ENCODE measurements at places on chromosomes 16 and 17. TPM values are rescaled to one million over a fixed set of nuclear protein-coding genes. Genes with fewer than 3 reads are reported as not detected.

DNA sequence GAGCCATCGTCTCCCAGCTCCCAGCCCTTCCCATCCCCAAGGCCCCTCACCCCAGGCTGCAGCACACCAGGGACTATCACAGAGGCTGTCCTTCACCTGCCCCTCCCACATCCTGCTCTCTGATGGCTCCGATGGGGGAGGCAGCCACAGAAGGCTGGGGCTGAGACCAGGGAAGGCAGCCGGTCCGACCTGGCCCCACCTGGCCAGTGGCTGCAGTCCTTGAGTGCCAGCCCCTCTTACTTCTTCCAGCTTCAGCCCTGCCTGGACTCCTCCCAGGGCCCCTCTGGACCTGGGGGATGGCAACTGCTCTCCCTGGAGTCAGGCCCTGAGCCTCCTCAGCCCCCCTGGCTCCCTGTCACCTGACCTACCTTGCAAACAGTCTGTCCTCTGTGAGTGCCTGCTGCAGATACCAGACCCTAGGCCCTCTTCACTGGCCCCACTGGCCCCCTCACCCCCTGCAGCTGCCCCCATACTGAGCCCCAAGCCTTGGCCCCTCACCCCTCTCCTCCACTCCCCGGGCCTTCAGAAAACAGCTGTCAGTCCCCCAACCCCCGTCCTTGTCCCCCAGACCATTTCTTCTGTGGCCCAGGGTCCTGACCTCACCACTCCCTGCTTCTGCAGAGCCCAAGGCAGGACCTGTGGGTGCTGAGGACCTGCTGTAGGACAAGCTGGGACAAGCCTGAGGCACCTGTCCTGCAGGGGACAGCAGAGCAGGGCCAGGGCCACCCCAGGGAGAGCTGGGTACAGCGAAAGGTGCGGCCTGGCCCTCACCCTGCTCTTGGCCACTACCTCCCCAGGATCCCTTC, 12.6 kb upstream of the SRRM2 start:
- DNase-seq: no peak

GRCh38 chr17:56230660-56231059, 77.4 kb downstream of the ANKFN1 start:
- DNase-seq: no peak

GRCh38 chr16:50641818-50642187, 39.3 kb downstream of the SNX20 start:
- DNase-seq: no peak

- DNase-seq: no peak
Measured at GRCh38 chr16:14347706-14348105, 276.6 kb downstream of the MRTFB start.

Gene SLC16A6
- total RNA-seq: 6.9 TPM

DNA sequence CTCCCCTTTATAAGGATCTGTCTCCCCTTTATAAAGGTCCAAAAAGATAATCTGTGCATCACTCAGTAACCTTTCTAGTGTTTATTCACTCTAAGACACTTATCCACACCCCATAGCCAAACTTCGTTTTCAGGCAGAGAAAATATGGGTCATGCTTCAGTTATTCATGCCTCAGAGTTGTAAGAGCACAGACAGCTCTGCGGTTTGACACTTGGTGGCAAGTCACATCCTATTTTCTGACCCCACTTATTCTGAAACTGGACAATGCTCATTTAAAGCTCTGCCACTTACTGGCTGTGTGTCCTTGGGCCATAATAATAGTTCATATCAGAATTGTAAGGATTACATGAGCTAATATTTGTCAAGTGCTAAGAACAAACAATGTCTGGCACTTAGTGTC, 2.0 kb upstream of the KRTAP2-1 start:
- no peak for DNase-seq

- DNase-seq: peak; percentile 79
Measured at GRCh38 chr17:38898812-38899348, 26.5 kb upstream of the LASP1NB start.

Gene KRT33B
- not detected for total RNA-seq

Gene GCGR
- total RNA-seq: not detected

Gene CIBAR2
- not detected for total RNA-seq

DNA sequence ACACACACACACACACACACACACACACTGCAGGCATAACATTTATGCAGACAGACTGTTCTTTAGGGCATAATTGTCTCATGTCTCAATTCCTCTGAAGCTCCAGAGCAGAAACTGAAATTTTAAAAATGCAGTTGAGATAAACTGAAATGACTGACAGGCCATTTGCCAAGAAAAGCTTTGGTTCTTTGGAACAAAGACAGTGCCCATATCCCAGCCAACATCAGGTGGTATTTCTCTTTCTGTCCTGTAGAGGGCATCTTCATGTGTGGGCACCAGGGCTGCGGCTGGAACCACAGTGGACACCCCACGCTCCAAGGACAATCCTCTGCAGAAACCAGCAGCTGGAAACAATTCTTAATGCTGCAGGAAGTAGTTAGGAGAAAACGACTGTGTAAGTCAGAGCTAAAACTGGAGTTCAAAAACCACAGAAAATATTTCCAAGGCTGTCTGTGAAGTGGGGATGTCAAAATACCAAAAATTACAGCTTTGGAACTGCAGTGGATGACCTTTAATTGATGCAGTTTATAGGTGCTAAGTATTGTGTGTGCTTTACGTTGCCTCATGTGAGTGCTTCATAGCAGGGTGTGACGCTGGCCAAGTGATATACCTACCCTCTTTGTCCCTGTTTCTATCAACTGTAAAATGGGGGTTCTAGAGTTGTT, 10.6 kb upstream of the MEFV start:
- DNase-seq: peak; percentile 9

GRCh38 chr16:30046178-30046577, 15.1 kb upstream of the TLCD3B start:
- no peak for DNase-seq

GRCh38 chr16:53069772-53070171, 15.0 kb downstream of the CHD9 start:
- DNase-seq: no peak

GRCh38 chr17:81328489-81328888, 33.4 kb upstream of the SLC38A10 start:
- DNase-seq: no peak

GRCh38 chr17:39196808-39197291, 619 bp downstream of the CACNB1 start:
- DNase-seq: no peak

GRCh38 chr17:51217946-51218345, 41.9 kb downstream of the MBTD1 start:
- no peak for DNase-seq

Gene TMEM235
- not detected for total RNA-seq

- DNase-seq: no peak
Measured at GRCh38 chr17:49277638-49278037, 47.1 kb upstream of the PHOSPHO1 start.

DNA sequence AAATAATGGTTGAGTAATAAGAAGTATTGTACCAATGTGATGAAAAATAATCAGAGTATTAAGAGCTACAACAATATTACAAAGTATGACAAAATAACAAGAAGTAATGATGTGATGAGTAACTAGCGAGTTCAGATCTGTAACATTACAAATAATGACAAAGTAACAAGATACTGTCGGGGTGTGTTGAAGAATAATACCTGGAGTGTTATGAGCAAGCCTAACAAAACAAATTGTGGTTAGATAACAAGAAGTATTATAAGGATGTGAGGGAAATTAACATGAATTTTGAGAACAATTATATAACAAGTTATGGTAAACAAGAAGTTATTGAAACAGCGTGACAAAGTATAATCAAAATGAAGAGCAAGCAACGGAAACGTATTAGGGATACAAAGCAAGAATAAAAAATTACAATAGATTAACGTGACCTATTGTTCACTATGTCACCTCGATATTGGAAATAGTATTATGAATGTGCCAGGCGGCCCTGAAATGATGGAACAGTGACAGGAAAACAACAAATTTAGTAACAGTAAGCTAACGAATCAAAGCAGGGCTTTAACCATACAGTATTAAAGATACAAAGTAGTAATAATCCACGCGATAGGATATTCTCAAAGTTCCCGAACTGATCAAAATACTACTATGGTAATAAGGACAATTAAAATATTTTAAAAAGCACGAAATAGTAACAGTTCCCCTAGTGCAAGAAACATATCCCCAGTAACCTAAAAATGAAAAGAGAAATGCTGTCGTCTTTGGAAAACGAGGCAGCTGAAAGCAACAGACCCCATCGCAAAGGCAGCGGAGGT, 1.6 kb downstream of the TBX4 start:
- DNase-seq: no peak

Gene CCL3
- 3.2 TPM for total RNA-seq

DNA sequence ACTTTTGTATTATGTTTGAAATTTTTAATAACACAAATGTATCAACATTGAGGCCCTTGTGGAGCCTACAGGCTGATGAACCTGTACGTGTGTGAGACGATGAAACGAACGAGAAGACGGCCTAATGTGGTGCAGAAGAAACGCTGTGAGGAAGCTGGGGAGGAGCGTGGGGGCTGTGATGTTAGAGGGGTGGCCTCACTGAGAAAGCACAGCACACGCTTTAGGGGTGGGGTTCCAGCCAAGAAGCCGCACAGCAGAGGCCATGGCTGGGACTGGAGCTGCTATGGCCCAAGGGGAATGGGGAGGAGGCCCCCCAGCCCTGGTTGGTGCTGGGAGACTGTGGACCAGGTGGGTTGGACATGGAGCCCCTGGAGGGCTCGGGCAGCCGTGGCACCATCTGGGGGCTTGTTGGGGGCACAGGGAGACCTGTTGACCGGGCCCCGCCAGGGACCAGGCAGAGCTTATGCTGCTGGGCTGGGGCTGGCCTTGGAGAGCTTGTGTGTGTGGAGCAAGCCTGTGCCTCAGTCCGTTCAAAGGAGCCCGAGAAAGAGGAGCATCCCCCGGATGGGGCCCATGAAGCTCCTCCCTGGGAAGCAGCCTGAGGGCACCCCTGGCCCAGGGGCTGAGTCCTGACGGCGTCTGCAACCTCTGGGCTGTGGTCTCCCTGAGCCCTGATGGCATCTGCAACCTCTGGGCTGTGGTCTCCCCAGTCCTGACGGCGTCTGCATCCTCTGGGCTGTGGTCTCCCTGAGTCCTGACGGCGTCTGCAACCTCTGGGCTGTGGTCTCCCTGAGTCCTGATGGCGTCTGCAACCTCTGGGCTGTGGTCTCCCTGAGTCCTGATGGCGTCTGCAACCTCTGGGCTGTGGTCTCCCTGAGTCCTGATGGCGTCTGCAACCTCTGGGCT, 44.7 kb downstream of the METRNL start:
- peak; percentile 14 for DNase-seq

Gene IRF8
- total RNA-seq: 1.4 TPM

Gene PRSS27
- total RNA-seq: 0.61 TPM

GRCh38 chr17:44966348-44967025, 1.6 kb downstream of the C1QL1 start:
- no peak for DNase-seq
